ENCODE measurements at places on chromosomes 3 and 15.

DNA sequence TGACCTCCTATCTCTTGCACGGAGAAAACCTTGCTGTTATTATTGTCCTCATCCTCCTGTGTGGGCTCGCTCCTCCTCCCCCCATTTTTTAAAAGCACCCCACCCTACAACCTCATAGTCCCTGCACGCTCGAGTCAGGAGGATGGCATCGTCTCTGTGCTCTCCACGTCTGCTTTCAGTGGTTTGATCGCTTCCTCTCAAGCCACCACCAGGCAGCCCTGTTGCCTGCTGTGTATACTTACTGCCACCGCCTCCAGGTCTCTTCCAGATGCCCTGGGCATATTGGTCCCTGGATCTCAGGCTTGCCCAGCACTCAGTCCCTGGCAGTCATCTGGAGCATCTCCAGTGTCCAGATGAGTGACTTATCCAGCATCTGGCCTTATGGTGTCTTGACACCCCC, 42.1 kb upstream of the GCNT3 start:
- DNase-seq, result no peak
- no peak overlapping the region for H3K4me3 ChIP-seq
- no peaks in the 10 kb centered on the region for H3K36me3 ChIP-seq

GRCh38 chr15:40161693-40162391, 973 bp downstream of the BUB1B start:
- no peak overlapping the region for H3K27ac ChIP-seq
- DNase-seq, result no peak
- H3K36me3 ChIP-seq, result peaks cover 29% of the 10 kb centered on the region
- no peak overlapping the region for H3K4me3 ChIP-seq
- no peaks in the 10 kb centered on the region for H3K27me3 ChIP-seq
- H3K4me1 ChIP-seq, result peaks cover 8% of the 10 kb centered on the region

DNA sequence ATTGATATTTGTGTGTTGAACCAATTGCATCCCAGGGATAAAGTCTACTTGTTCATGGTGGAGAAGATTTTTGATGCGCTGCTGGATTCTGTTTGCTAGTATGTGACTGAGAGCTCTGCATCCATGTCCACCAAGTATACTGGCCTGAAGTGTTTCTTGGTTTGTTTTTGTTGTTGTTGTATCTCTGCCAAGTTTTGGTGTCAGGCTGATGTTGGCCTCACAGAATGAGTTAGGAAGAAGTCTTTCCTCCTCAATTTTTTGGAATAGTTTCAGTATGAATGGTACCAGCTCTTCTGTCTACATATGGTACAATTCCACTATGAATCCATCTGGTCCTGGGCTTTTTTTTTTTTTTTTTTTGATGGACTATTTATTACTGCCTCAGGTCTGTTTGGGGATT, 50.9 kb upstream of the OSTN start:
- no peaks in the 10 kb centered on the region for H3K4me1 ChIP-seq
- no peak for DNase-seq
- H3K27ac ChIP-seq, result no peak overlapping the region
- H3K4me3 ChIP-seq, result no peak overlapping the region
- no peaks in the 10 kb centered on the region for H3K36me3 ChIP-seq

DNA sequence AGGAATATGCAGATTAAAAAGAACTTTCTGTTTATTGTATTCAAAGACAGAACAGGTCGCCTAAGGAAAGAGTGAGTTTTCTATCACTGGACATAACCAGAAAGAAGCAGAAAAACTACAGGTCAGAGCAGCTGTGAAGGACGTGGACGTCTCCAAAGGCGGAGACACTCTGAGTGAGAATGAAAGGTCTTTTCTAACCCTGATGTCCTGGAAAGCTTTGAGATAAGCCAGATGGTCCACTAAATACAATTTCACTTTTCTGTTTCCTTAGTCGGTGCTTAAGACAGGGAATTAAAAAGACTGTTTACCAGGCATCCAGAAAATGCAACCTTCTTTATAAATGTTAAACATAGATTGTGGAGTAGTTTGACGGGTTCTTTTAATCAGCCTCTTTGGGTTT, 360.4 kb downstream of the FGF12 start:
- no peak overlapping the region for H3K4me3 ChIP-seq
- H3K36me3 ChIP-seq, result no peaks in the 10 kb centered on the region
- H3K27me3 ChIP-seq, result no peaks in the 10 kb centered on the region
- no peaks in the 10 kb centered on the region for H3K4me1 ChIP-seq
- no peak for DNase-seq
- no peak overlapping the region for H3K27ac ChIP-seq

DNA sequence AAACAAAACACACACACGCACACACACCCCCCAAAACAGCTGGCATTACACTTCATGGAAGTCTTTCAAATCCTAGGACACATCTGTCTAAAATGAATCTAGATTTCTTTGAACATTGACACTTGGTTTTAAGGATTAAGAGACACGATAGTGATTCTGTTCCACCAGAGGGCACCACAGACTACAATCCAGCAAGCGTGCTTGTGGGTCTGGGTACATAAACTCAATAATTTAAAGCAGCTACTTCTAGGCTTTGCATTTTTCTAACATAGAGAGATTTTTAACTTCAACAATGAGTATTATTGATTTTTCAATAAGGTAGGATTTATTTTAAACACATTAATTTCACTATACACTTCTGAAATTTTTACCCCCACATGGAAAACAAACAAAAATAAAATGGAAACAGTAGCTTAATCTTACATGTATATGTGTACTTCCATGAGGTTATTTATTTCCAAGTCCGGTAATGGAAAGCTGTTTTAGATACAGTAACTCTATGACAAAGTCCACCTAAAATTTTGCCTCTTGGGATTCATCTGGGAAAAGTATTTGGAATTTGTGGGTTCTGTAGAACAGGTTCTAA, 564.0 kb upstream of the TGFBR2 start:
- peaks cover 13% of the 10 kb centered on the region for H3K27me3 ChIP-seq
- peaks cover 3% of the 10 kb centered on the region for H3K4me1 ChIP-seq
- H3K36me3 ChIP-seq, result no peaks in the 10 kb centered on the region
- DNase-seq, result peak; percentile 75
- no peak overlapping the region for H3K27ac ChIP-seq

DNA sequence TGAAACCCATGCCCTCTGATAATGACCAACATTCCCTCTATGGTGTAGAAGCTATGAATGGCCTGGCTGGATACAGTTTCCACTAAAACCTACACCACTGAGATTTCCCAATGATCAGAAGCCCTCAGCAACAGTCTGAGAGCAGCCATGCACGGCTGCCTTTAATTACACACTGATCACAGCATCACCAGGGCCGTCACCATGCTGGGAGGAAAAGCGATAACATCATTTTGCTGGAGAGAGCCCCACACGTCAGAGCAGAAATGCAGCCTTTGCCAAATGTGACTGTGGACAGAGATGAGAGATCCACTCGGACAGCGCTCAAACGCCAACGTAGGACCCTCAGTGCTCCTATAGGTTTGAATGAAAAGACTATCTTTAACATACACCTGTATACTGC, 135.0 kb downstream of the XXYLT1 start:
- DNase-seq, result no peak
- H3K27ac ChIP-seq, result no peak overlapping the region
- H3K4me3 ChIP-seq, result no peak overlapping the region
- H3K4me1 ChIP-seq, result peaks cover 13% of the 10 kb centered on the region
- H3K27me3 ChIP-seq, result no peaks in the 10 kb centered on the region

- peaks cover 89% of the 10 kb centered on the region for H3K4me1 ChIP-seq
- DNase-seq, result no peak
- no peaks in the 10 kb centered on the region for H3K27me3 ChIP-seq
- no peak overlapping the region for H3K4me3 ChIP-seq
Measured at GRCh38 chr3:141410408-141410807, 42.1 kb downstream of the ZBTB38 start.

DNA sequence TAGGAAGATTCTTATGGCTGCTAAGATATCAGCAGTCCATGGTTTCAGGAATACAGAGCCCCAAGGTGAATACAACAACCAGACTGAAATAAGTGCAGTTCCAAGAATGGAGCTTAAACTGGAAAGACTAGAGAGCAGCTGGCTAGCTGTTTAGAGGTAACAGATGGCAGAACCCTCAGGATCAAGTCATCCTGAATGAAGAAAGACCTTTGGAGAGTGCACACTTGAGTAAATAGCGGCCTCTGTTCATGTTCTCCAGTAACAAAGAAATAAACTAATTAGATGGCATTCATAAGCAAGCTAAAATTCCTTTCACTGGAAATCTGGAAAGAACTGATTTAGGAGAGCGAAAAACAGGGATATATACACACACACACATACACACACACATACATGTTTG, 968.4 kb downstream of the FHIT start:
- DNase-seq, result no peak
- H3K27ac ChIP-seq, result no peak overlapping the region
- H3K36me3 ChIP-seq, result no peaks in the 10 kb centered on the region
- no peak overlapping the region for H3K4me3 ChIP-seq
- H3K4me1 ChIP-seq, result no peaks in the 10 kb centered on the region

DNA sequence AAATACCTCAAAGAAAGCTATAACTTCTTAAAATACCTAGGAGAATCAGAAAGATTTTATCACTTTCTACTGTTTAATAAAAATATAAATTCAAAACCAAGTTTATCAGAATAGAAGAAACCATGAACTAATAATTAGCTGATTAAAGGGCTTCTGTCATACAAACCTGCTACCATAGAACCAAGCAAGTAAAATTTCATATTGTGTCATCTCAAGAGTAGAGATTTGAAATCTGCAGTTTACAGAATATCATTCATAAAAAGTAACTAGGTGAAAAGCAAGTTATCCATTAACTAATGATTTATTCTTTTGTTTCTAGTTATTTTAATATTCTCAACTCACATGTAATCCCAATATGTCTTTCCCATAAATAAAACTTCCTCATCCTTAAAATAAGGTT, 36.8 kb upstream of the XXYLT1 start:
- peaks cover 4% of the 10 kb centered on the region for H3K36me3 ChIP-seq
- no peaks in the 10 kb centered on the region for H3K27me3 ChIP-seq
- no peaks in the 10 kb centered on the region for H3K4me1 ChIP-seq
- H3K4me3 ChIP-seq, result no peak overlapping the region
- no peak for DNase-seq

- peaks cover 42% of the 10 kb centered on the region for H3K4me1 ChIP-seq
- H3K4me3 ChIP-seq, result no peak overlapping the region
- DNase-seq, result no peak
Measured at GRCh38 chr15:65772930-65773329, 19.2 kb downstream of the DENND4A start.

DNA sequence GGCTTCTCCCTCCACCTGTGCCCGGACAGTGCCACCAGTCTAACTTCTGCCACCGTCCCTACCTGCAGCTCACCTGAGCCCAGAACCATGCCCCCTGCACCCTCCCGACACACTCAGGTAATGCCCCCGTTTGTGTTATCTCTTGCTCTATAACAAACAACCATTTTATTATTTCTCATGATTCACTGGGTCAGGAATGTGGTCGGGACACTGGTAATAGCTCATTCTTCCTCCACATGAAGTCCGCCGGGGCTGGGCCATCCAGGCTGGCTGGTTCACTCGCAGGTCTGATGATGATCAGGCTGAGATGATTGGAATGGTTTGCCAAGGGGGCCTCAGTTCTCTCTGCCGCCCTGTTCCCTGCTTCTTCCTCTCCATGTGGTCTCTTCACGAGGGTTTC, 20.3 kb upstream of the NR2E3 start:
- DNase-seq, result no peak
- no peaks in the 10 kb centered on the region for H3K36me3 ChIP-seq
- H3K27ac ChIP-seq, result no peak overlapping the region
- H3K4me3 ChIP-seq, result no peak overlapping the region
- no peaks in the 10 kb centered on the region for H3K4me1 ChIP-seq
- peaks cover 6% of the 10 kb centered on the region for H3K27me3 ChIP-seq

DNA sequence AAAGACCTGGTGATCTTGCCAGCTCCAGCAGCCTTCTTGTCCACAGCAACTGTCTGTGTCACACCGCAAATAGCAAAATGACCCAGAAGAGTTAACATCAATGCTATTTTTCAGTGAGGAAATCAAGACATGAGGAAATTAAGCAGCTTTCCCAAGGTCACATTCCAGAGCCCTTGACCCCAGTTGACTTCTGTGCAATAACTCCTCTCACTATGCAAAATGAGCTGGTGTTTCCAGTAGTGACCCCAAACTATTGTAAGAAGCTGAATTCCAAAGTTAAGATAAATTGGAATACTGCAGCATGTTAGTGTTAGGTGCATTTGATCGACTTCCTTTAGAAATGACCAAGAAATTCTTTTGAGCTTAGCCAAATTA, 172.8 kb upstream of the SNTN start:
- H3K27me3 ChIP-seq, result no peaks in the 10 kb centered on the region
- H3K4me1 ChIP-seq, result no peaks in the 10 kb centered on the region
- no peaks in the 10 kb centered on the region for H3K36me3 ChIP-seq
- H3K4me3 ChIP-seq, result no peak overlapping the region
- no peak for DNase-seq
- H3K27ac ChIP-seq, result no peak overlapping the region

DNA sequence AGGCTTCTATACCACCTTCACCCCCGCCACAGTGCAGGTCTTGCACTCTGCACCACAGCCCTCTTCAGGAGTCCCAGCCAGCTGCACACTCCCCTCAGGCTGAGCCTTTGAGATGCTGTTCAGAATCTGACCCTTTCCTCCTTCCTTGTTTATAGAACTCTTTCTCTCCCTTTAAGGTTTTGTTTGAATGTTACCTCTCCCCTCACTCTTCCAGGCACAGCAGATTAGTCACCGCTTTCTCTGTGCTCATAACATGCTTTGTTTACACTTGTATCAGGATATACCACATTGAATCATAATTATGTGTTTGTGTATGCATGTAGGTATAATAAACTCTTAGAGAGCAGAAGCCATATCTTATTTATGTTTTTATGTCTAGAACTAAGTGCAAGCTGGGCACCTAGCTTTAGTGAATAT, 168.4 kb upstream of the BCL6 start:
- no peaks in the 10 kb centered on the region for H3K36me3 ChIP-seq
- H3K4me1 ChIP-seq, result peaks cover 29% of the 10 kb centered on the region
- H3K4me3 ChIP-seq, result no peak overlapping the region
- no peak for DNase-seq
- peaks cover 2% of the 10 kb centered on the region for H3K27me3 ChIP-seq

DNA sequence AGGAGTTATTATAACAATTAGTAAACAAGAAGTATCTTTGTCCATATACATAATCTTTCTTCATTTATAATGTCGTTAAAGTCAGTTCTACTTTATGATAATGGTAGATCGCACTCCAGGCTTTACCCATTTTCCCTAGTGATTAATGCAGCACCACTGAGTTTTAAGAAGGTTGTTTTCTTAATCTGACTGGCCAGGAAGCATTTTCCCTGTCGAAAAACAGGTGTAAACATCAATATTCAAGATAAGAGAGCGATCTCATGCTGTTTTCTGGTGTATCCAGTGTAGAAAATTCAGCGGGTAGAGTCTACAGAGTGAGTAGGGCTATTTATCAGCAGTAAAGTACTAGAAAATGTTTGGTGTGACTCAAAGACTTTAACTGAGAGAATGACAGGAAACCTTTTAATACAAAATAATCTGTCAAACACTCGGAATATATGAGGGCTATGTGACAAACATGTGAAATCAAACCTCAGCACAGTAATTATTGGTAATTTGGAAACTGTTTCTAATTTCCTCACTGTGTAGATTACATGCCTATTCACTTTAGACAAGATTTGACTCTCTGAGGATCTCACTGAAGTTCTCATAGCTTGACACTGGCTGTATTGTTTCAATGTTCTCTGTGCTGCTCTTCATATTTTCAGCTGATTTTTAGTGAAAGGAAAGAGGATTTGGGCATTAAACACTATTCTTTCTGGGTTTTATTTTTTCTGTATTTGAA, 1013.2 kb downstream of the VGLL3 start:
- H3K4me3 ChIP-seq, result no peak overlapping the region
- no peaks in the 10 kb centered on the region for H3K4me1 ChIP-seq
- H3K36me3 ChIP-seq, result no peaks in the 10 kb centered on the region
- DNase-seq, result no peak

GRCh38 chr3:167716920-167717319, 17.8 kb downstream of the PDCD10 start:
- H3K36me3 ChIP-seq, result peaks cover 78% of the 10 kb centered on the region
- peaks cover 52% of the 10 kb centered on the region for H3K4me1 ChIP-seq
- H3K27me3 ChIP-seq, result no peaks in the 10 kb centered on the region

Measured in activated CD4-positive, alpha-beta T cell treated with anti-CD3 and anti-CD28 coated beads for 36 hours (primary cell).